Stimulated activated CD8-positive, alpha-beta memory T cell treated with anti-CD3 and anti-CD28 coated beads, Interleukin-4, amount 100 ng/mL, for 4 hours (primary cell): ENCODE measurements at places on chromosomes 12 and 14.

- DNase-seq: no peak
These were observed 56.7 kb downstream of the EPS8 start for GRCh38 chr12:15732341-15733061.

DNA sequence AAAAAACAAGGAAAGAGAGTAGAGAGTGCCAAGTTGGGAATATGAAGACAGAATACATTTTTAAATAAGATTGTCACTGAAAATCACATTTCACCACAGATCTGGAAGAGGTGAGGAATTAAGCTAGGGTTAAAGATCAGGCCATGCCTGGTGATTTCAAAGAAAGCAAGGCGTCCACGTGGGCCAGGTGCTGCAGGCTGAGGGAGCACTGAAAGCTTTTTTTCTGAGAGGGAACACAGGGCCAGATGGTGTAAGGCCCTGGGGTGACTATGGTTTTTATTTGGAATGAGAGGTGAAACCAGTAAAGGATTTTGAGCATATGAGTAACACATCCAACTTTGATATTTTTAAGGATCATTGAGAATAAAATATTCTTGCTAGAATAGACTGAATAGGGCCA, 20.9 kb downstream of the SYT1 start:
- DNase-seq: no peak

GRCh38 chr12:12107678-12108077, 36.9 kb downstream of the BCL2L14 start:
- no peak for DNase-seq

DNA sequence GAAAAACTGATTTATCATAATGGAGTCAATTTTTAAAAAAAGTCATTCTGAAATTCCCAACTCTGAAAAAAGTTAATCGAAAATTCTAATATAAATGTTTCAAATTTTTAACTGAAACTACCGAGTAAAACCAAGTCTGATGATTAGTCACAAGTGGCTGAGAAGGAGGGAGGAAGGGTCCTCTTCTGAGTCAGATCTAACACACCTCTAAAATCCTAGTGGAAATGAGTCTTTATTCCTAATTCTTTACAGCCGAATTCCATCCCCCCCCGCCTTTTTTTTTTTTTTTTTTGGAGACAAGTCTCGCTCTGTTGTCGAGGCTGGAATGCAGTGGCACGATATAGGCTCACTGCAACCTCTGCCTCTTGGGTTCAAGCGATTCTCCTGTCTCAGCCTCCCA, 37.9 kb downstream of the RAD9B start:
- no peak for DNase-seq

- no peak for DNase-seq
These were observed 9.2 kb upstream of the TC2N start for GRCh38 chr14:91876492-91876891.

- DNase-seq: no peak
These were observed 147.5 kb downstream of the SLC38A6 start for GRCh38 chr14:61128382-61129167.

DNA sequence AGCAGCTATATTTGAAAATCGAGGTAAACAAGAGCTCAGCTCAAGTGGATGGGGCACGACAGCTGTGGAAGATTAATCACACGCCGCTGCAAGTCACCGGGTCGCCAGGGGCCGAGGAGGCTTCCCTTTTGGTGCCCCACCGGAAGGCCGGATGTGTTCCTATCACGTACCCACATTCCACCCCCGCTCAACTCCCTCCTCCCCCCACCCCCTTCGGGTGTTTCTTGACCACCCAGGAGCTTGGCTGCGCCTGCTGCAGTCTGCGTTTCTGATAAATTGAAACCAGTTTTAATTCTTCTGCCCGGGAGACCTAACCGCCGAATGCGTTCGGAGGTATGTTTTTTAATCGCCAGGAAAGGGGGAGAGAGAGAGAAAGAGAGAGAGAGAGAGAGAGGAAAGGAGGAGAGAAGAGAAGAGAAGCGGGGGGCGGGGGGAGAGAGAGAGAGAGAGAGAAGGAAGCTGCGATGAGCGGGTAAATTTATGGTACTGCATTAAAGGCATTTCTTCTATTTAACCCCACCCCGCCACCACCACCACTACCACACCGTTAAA, 1.8 kb downstream of the SLC8A3 start:
- DNase-seq: no peak

DNA sequence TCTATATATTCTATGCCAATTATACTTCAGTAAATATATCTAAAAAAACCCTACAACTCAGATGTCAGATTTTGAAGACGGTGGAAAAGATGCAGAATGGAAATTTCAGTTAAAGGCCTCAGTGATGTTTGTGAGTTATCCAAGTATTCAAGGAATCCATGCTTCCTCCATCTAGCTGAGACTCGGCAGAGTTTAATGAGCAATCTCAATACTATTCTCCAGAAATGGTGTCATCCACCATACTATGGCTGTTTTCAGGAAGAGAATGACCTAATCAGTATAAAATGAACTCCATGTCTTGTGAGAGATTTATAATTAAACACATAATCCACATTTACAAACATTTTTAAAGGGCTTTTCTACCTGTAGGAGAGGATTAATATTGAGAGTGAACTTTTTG, 66.0 kb downstream of the KLHL28 start:
- no peak for DNase-seq

- no peak for DNase-seq
These were observed 638 bp downstream of the LAG3 start for GRCh38 chr12:6772726-6773589.

DNA sequence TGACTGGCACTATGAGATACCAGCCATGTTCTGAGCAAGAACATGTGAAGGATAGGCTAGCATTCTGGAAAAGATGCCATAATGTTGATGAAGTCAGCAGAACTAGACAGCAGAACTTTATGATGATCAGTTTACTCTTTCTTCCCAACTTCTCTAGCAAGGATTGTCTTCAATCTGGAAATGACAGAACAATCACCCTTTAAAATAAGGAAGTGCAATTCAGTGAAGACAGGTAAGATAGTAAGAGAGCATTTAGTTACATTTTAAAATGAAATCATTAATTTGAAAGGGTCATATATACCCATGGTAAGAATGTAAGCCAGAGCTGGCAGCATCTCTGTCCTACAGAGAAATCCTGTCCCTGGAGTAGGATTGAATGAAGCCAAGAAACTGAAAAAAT, 66.0 kb upstream of the C12orf71 start:
- no peak for DNase-seq

DNA sequence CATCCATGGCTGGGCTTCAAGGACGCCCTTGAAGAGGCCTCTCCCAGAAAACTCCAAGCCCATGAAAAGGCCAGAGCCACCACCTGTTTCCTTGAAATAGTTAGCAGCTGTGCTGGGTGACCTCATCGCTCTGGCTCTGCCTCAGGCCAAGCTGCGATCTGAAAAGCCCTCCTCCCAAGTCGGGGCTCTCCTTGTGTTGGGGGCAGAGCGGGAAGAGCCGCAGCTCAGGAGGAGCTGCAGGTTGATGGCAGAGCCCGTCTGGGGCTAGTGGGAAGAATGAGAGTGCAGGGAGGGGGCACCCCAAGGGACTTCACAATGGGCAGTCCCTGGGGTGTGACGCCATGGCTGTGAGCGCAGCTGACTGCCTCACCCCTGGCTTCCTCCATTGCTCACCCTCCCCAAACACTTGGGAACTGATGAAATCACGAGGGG, 50.0 kb upstream of the STON2 start:
- no peak for DNase-seq

GRCh38 chr14:55103971-55104954, 24.8 kb upstream of the LGALS3 start:
- DNase-seq: no peak

DNA sequence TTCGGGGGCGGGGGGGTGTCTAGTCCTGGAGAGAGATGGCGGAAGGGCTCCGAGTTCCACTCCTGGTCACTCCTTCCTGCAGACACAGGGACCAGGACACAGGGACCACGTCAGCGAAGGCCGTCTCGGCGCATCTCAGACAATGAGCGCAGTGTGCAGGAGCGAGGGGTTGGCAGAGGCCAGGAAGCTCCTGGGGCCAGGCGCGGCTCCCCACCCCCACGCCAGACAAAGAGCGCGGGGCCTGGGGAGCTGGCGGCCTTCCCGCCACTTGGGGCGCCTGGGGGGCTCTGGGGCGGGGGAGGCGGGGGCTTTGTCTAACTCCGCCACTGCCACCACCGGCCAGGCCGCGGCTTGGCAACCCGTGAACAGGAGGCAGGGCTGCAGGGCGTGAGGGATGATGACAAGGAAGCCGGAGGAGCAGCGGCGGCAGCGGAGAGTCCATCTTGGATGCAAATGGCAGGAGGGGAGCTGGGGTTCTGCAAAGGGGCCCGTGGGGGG, 2.2 kb downstream of the CDK2AP1 start:
- DNase-seq: no peak

DNA sequence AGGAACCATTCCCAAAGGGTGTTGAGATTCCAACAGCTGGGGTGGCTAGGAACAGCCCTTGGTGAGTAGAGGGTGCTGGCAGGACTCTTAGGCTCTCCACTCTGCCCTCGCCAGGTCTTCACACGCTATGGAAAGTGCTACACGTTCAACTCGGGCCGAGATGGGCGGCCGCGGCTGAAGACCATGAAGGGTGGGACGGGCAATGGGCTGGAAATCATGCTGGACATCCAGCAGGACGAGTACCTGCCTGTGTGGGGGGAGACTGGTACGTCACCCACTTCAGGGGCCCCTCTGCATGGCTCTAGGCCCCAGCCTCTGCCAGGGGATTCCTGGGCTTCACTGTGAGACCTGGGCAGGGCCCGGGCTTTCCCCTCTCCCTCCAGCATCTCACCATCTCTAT, 8.0 kb upstream of the SMARCD1 start:
- DNase-seq: no peak

DNA sequence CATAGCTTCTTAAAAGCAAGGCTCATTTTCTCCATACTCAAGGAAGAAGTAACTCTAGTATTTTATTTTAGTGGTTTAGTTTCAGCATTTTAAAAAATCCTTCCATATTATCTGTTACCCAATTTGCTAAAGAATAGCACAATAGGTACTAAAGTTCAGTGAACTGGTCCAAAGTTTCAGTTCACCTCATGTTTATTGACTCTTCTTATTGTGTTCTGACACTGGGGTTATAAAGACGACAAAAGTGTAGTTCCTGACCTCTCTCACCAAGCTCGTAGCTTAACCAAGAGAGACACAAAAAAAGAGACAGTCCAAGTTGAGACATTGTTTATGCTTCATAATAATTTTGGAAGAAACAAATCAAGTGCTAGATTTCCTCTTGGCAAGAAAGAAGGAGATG, 40.8 kb upstream of the SLC38A2 start:
- DNase-seq: no peak

- DNase-seq: no peak
These were observed 197.3 kb downstream of the PPM1H start for GRCh38 chr12:62737615-62738014.

DNA sequence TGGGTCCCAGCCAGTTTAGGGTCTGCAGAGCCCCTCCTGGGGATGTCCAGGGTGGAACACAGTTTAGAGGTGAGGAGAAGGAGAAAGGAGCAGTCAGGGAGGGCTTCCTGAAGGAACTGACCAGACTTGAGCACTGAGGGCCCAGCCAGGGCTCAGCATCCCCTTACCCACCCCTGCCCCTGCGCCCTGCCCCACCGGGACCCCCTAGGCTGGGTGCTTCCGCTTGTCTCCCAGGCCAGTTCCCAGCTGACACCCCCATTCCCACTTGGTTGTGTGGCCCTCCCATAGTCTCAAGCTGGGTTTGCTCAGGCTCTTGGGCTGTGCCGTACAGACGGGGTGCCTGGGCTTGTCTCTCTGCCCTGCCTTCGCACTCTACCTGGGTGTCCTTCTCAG, 26.3 kb upstream of the KIF26A start:
- no peak for DNase-seq

DNA sequence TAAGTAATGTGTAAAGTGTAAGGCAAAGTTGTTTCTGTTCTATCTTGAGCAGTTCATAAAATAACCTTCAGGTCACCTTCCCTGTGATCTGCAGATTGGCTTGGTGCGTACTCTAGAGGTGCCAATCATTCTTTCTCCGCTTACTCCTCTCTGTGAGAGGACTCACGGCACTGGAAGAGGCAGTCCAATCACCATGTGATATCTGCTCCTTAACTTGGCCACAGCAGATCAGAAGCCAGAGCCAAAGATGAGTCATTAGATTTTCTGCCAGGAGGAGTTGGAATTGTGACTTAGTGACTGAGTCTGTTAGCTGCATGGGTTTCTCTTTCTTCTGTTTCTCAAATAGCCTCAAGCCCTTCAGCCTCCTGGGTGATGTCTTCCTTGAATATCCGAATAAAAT, 165.5 kb downstream of the SLC41A2 start:
- DNase-seq: no peak

- DNase-seq: no peak
These were observed 441.8 kb downstream of the TMTC2 start for GRCh38 chr12:83128540-83128939.

GRCh38 chr12:128548949-128549348, 274.8 kb downstream of the SLC15A4 start:
- no peak for DNase-seq

GRCh38 chr12:46558677-46559076, 186.1 kb upstream of the SLC38A2 start:
- no peak for DNase-seq

DNA sequence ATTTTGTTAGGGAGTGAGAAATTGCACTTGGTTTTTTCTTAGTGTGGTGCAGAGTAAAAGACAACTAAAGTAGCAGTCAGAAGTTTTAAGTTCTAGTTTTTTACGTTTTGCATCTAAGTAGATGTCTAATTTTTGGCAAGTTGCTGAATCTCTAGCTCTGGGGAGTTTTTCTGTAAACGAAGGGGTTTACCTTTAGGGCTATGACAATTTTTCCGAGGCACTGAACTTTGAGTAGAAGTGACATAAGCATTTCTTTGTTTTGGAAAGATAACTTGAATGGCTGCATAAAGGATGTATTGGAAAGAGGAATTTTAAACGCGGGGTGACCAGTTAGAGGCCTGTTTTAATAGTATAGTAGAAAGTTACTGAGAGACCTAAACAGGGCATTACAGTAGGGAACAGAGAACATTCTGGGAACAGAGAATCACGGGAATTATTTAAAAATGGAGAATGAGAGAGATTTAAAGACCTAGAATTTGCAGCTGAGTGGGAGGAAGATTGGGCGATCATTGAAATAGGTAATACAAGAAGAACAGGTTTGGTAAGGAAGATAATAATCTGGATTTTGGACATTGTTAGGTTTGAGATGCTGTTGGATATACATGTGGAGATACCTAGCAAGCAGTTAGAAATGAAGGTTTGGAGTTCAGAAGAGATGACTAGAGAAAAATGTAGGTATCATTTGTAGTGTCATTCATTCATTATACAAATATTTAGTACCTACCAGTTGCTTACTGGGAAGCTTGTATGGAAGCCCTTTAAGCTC, 1.2 kb downstream of the ZNF410 start:
- no peak for DNase-seq

DNA sequence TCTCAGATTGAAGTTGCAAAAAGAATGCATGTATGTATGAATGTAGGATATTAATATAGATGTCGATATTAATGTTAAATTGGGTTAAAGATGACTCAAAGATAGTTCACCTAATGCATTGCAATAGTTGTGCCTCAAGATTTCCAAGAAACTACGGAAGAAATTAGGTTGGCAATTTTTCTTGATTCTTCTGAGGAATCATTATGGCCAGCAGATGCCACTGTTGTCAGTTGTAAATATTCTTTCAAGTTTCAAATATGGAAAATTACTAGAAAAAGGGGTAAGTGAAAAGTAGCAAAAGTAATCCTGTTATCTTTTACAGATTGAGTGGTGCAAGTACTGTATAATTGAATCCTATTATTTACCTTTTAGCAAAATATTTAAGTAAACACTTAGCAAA, 202.1 kb downstream of the ADAMTS20 start:
- no peak for DNase-seq
